ENCODE measurements at places on chromosomes 12 and 14. TPM values are rescaled to one million over a fixed set of nuclear protein-coding genes. Genes with fewer than 3 reads are reported as not detected.

The NUAK1 gene
- total RNA-seq = 54.4 TPM

The KLRG1 gene
- 7.7 TPM for total RNA-seq

The ARHGEF25 gene
- total RNA-seq = 12.8 TPM

The CDCA3 gene
- 0.16 TPM for total RNA-seq

The RNASE3 gene
- 0.80 TPM for total RNA-seq

The KLHDC1 gene
- 7.8 TPM for total RNA-seq

The SLC35E3 gene
- 8.7 TPM for total RNA-seq

The PZP gene
- total RNA-seq = 0.61 TPM

The RNF212B gene
- not detected for total RNA-seq

The TEDC1 gene
- 22.7 TPM for total RNA-seq

The CHST11 gene
- 15.4 TPM for total RNA-seq

The MYH6 gene
- total RNA-seq = not detected

The FOXG1 gene
- not detected for total RNA-seq

The TAS2R31 gene
- 3.7 TPM for total RNA-seq

The LTA4H gene
- total RNA-seq = 47.0 TPM

The PRH2 gene
- not detected for total RNA-seq

The TAMALIN gene
- 117 TPM for total RNA-seq

The B4GALNT1 gene
- total RNA-seq = 2.7 TPM

The OAS1 gene
- total RNA-seq = 53.4 TPM

The PLEKHD1 gene
- 0.19 TPM for total RNA-seq

The KLHL33 gene
- 0.35 TPM for total RNA-seq

The PTGR2 gene
- 7.3 TPM for total RNA-seq

The TMEM121 gene
- total RNA-seq = 2.1 TPM

The FLVCR2 gene
- 9.5 TPM for total RNA-seq

The GRIP1 gene
- total RNA-seq = 1.6 TPM

The ZNF839 gene
- total RNA-seq = 7.4 TPM

The NPAS3 gene
- total RNA-seq = 3.6 TPM

The MARK3 gene
- total RNA-seq = 78.3 TPM

The ATL1 gene
- 3.6 TPM for total RNA-seq

The LRCOL1 gene
- total RNA-seq = not detected

The MFAP5 gene
- 147 TPM for total RNA-seq
